WTC11 (cell line): ENCODE measurements at places on chromosomes 16 and 17. TPM values are rescaled to one million over a fixed set of nuclear protein-coding genes. Genes with fewer than 3 reads are reported as not detected.

MYH2 gene
- 1.1 to 1.5 TPM (median 1.5 TPM) in 3 replicates for total RNA-seq

GRCh38 chr16:85838876-85839585 lies 39.5 kb downstream of the COX4I1 start:
- DNase-seq: no peak

GRCh38 chr16:28985211-28986041 lies 574 bp downstream of the LAT start:
- DNase-seq: no peak

GRCh38 chr17:34527908-34528470 lies 51.4 kb upstream of the TMEM132E start:
- DNase-seq: peak; percentile 61

DNA sequence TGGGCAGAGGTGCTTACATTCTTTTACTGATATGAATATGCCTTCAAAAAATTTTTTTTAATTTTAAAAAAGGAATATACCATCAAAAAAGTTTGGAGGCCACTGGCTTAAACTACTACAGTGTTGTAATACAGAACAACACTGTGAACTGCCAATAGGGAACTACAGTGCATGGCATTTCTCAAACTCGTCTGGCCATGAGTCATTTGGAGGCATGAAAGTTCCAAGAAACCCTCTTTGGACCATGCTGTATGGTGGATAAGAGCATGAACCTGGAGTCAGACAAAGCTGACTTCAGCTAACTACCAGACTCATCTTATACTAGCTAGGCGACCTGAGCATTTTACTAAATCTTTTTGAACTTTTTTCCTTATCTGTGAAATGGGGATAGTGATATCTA lies 9.2 kb upstream of the NF1 start:
- DNase-seq: no peak
